Stimulated activated CD4-positive, alpha-beta T cell treated with anti-CD3 and anti-CD28 coated beads, Interleukin-15, amount 100 ng/mL, for 1 hour (primary cell): ENCODE measurements at places on chromosomes 5 and 9.

- no peak for DNase-seq
Measured at GRCh38 chr5:1106385-1107166, 5.3 kb downstream of the SLC12A7 start.

GRCh38 chr5:139878093-139878492 is 82.5 kb downstream of the PSD2 start:
- DNase-seq = no peak

DNA sequence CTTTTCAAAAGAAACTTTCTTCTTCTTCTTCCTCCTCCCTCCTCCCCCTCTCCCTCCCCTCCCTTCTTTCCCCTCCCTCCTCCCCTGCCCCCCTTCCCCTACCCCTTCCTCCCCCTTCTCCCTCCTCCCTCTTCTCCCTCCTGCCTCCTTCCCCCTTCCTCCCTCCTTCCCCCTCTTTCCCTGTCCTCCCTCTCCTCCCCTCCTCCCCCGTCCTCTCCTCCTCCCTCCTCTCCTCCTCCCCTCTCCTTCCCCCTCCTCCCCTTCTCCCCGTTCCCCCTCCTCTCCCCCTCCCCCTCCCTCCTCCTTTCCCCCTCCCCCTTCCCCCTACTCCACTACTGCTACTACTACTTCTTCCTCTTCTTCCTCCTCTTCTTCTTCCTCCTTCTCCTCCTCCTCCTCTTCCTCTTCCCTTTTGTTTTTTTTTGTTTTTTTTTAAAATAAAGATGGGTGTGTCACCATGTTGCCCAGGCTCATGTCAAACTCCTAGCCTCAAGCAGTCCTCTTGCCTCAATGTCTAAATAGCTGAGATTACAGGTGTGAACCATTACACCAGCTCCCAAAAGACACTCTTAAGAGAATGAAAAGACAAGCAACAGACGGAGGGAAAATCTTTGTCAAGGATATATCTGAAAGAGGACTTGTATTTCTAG is 87.5 kb downstream of the SCAMP1 start:
- DNase-seq = no peak

DNA sequence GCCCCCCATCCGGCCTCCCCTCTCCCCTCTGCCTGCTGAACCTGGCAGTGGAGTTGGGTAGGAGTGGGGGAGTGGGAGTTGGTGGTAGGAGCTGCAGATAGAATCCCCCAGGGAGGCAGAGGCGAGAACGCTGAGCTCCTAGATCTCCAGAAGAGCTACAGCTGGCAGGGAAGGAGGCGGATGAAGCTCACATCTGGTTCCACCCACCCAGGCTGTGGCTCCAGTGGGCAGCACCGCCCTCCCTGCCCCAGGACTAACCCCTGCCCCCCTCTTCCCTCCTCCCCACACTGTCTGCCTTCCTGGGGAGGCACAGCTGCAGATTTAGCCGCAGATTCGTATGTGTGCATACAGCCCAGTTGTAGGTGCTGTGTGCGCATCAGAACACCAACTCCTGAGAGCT is 34.2 kb downstream of the C9orf50 start:
- no peak for DNase-seq

- DNase-seq = no peak
Measured at GRCh38 chr9:122020398-122020797, 72.7 kb downstream of the TTLL11 start.

- no peak for DNase-seq
Measured at GRCh38 chr5:114391321-114391720, 29.5 kb downstream of the KCNN2 start.

- DNase-seq = no peak
Measured at GRCh38 chr9:133730994-133731715, 7.0 kb downstream of the SARDH start.

DNA sequence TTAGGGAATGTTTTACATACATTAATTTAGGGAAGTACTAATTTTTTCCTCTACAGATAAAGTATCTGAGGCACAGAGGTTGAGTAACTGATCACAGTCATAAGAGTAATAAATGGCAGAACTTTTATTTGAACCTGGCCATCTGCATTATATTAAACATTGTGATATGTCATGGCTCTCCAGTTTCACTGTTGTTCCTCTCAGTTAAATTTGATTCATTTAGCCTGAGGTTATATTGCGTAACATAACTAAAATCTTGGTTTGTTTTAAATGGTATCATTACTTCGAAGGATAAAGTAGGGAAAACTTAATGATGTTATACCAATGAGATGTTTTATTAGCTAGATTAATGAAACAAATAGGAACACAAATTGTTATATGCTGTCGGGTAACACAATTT is 284.4 kb downstream of the KDM4C start:
- no peak for DNase-seq

GRCh38 chr9:110777196-110777875 is 108.7 kb downstream of the MUSK start:
- DNase-seq = no peak

DNA sequence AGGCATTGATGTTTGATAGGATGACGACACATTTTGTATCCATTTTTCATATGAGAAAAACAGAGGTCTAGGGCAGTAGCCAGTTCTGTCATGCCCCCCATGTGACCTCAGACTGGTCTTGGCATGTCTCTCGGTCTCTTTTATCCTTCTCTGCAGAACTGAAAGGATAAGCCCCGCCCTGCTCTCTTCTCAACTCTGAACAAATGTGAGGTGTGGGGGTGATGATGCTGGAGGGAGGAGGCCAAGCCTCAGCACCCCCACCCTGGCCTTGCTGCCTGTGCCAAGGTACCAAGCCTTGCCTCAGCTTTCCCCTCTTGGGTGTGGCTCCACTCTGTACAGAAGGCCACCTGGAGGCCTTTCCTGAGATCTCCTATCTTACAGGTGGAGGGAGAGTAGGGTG is 19.5 kb upstream of the CRB2 start:
- DNase-seq = no peak

DNA sequence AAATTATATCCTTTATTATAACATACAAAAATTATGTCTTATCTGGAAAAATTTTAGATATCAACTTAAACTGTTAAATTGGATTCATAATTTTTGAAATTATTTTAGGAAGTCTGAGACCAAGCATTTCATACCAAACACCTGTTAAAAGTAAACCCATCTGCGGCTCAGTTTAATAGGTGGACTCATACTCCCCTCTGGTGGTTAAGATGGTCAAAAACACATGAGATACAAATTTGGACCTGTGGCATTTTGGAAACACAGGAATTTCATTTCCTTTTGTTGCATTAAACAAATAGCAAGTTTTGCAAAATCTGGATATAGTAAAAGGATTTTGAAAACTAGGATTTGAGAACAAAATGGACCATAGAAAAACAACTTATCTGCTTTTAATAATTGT is 53.7 kb downstream of the RGMB start:
- no peak for DNase-seq

DNA sequence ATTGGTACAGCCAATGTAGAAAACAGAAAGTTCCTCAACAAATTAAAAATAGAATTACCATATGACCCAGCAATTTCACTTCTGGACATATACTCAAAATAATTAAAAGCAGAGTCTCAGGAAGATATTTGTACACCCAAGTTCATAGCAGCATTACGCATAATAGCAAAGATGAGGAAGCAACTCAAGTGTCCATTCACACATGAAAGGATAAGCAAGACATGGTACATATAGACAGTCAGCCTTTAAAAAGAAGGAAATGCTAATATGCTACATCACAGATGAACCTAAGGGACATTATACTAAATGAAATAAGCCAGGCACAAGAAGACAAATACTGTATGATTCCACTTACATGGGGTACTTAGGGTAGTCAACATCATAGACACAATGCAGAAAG is 76.7 kb downstream of the ANXA2R start:
- no peak for DNase-seq

DNA sequence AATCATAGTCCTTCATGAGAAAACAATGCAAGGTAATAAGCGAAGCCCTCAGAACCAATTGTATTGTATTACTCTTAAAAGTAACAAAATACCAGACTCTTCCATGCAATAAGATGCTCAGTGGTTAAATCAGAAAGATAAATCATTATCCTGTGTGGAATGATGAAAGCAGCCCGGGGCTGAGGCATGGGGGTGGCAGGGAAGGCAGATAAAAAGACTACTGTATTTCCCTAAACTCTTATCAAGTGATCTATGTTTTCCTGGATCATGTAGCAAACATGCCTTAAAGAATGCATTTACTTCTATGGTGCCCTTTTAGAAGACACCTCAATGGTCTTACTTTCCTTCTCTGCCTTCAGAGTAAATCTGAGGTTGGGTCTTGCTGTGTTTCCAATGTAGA is 105.6 kb upstream of the DAPK1 start:
- DNase-seq = no peak

- DNase-seq = peak; percentile 10
Measured at GRCh38 chr5:98770209-98770910, 3.1 kb upstream of the RGMB start.

- DNase-seq = no peak
Measured at GRCh38 chr5:3310541-3311261, 284.9 kb upstream of the IRX1 start.

DNA sequence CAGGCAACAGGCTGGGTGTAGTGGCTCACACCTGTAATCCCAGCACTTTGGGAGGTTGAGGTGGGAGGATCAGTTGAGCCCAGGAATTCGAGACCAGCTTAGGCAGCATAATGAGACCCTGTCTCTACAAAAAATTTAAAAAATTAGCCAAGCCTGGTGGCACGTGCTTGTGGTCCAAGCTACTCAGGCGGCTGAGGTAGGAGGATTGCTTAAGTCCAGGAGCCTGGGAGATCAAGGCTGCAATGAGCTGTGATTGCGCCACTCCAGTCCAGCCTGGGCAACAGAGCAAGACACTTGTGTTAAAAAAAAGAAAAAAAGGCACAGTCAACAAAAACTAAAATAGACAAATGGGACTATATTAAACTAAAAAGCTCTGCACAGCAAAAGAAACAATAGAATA is 29.3 kb downstream of the ATP6V0E1 start:
- no peak for DNase-seq

- DNase-seq = no peak
Measured at GRCh38 chr5:53323511-53323910, 156.9 kb upstream of the FST start.

- DNase-seq = no peak
Measured at GRCh38 chr5:142491270-142491669, 166.4 kb upstream of the SPRY4 start.

DNA sequence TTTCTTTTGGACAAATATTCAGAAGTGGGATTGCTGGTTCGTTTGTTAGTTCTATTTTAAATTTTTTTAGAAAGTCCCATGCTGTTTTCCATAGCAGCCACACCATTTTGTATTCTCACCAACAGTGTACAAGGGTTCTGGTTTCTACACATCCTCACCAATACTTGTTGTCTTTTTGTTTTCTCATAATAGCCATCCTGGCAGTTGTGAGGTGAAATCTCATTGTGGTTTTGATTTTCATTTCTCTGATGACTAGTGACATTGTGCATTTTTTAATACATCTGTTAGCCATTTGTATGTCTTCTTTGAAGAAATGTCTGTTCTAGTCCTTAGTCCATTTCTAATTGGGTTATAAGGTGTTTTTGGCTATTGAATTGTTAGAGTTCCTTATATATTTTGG is 214.3 kb downstream of the ARRDC3 start:
- DNase-seq = no peak

DNA sequence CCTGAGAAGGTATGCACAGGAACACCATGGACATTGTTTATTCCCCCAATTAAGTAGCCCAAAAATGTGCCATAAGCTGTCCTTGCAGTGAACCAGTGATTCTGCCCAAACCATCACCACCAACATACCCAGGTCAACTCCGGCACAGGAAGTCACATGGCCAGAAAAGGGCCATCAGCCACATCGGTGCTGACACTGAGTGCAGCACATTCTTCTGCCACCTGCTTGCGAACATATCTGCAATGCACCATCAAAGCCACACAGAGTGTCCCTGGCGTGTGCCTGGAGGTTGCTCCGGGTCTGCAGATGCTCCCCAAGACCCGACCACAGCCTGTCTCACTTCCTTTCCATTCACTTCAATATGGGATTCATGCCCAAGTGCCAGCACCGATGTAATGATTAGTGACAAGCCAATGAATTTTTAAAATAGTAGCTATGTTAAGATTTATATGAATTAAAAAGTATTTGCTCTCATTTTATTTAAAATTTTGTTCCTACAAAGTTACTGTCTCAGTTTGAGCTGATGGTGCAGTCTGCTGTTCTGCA is 37.6 kb downstream of the SYK start:
- no peak for DNase-seq

- no peak for DNase-seq
Measured at GRCh38 chr9:114864471-114864870, 58.6 kb upstream of the TNFSF15 start.

GRCh38 chr5:122137702-122138101 is 8.4 kb downstream of the ZNF474 start:
- no peak for DNase-seq

DNA sequence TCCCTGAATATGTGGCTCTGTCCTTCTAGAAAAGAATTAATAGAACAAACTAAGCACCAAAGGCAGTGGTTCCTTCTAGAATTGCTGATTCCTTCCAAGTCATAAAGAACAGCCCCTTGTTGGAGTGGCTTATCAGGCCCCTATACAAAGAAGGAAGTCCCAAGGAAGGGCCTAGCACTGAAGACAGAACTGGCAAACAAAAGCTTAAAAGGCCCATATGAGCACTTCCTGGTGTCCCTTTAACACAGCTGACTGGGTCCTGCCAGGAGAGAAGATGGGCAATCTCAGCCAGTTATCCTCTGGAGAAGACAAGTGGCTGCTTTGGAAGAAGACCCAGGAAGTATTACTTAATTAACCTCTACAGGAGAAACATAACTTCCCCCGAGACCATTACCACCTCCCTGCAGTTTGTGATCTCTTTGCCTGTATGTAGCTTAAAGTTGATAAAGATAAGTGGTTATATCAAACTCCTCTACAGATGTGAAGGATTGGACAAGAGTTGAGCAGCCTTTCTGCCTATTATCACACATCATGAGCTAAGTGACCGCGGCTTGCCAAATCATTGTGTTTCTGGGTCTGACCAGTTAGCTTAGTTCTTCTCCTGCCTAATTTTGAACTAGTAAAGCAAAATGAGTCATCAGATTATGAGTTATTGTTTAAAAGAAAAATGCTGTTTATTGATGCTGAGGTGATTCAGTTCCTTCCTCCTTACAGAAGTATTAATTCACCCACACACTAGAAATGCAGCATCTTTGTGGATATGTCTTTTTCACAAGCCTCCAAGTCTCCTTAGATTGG is 13.3 kb upstream of the STING1 start:
- DNase-seq = no peak

DNA sequence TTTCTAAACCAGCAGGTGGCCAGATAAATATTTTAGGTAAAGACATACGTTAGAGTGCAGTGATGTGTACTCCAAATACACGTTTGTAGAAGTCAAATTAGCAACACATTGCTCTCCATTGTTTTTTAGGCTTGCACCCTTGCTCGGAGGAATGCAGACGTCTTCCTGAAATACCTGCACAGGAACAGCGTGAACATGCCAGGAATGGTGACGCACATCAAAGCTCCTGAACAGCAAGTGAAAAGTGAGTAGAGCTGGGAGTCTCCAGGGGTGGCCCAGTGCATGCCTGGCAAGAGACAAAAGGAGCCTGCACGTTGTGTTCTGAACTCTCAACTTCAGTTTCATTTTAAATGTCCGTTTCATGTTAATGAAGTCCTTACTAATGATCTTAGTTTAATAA is 207.5 kb upstream of the OTULINL start:
- DNase-seq = no peak
